NCI-H774 (cell line): ENCODE measurements at places on chromosomes 12 and 14.

DNA sequence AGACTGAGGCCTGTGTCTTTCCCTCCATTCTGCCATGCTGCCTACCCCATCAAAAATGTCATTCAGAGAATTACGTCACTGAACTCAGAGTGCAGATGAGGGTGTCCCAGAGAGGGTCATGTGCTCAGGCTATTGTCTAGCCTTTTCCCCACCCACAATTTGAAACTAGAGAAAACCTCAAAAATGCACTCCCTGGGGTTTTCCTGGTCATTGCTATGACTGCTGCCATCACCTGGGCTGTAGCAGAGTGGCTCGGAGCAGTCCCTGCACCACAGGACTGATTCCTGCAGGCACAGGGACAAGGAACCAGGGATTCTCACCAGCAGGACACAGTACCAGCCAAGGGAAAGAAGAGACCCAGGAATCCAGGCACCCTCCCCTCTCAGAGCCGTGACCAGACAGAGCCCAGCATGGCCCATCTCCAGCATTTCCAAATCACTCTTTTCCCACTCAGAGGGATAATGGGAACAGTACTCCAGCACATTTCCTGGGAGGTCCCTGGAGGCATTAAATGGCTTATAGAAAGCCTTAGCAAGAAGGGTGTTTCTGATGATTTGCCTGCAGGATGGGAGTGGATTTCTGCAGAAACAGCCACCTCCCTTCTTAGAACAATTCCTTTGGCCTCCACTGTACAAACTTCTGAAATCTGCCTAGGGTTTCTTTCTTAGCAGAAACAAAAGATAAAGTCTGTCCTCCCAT, 45.9 kb downstream of the VWF start:
- no peak for DNase-seq

GRCh38 chr14:104370256-104370870, 209.2 kb upstream of the C14orf180 start:
- peak; percentile 8 for DNase-seq

- no peak for DNase-seq
Observed at GRCh38 chr12:6332459-6332858, 9.4 kb downstream of the TNFRSF1A start.

- peak; percentile 41 for DNase-seq
Observed at GRCh38 chr12:118404876-118405521, 28.6 kb downstream of the SUDS3 start.

GRCh38 chr12:76375470-76375869, 27.3 kb upstream of the BBS10 start:
- no peak for DNase-seq
